ENCODE measurements at places on chromosomes 5 and 9.

DNA sequence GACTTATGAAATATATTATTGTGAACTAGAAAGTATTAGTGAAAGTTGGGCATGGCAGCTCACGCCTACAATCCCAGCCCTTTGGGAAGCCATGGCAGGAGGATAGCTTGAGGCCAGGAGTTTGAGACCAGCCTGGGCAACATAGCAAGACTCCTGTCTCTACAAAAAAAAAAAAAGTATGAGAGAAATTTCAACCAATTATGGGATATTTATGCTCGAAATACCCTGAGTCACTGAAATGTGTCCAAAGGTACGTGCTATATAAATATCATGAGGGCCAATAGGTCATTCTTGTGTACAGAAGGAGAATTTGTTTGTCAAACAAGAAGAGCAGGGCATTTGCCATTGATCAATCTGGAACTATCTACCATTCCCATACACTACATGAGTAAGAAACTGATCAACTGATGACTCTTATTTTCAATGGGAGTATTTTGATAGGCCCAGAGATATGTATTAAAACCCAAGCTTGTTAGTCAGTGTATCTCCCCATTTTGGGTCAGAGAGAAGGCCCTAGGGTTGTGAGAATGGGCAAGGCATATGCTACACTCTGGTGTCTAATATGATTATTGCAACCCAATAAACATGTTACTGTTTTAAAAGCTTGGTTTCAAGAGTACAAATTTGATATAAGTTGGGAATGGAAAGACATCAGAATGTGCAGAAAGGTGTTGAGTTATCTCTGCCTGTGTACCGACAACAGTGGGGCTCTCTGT, 21.7 kb upstream of the HOMER1 start:
- DNase-seq, result no peak

GRCh38 chr5:7321724-7322123, 74.2 kb upstream of the ADCY2 start:
- no peak for DNase-seq

DNA sequence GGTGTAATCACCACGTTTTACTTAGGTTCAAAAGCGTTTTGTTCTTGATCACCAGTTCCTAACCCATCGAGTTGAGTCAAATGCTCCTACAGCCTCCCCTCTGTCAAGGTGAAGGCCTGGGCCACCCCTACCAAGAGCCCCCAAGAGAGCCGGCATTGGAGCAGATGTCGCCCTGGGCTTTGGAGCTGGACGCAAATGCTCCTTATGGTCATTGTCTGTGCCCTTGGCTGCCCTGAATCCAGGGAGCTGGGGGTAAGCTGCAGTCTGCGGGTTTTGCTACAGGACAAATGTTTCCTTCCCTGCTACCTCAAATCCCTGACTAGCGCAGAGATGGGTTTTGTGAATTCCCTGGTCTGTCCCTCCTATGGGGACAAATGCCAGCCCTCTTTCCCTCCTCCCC, 4.9 kb downstream of the RNF183 start:
- DNase-seq, result no peak

- DNase-seq, result no peak
These were observed 313.8 kb downstream of the ASTN2 start for GRCh38 chr9:117101008-117101407.

GRCh38 chr9:87334366-87334765, 163.3 kb upstream of the DAPK1 start:
- DNase-seq, result no peak

DNA sequence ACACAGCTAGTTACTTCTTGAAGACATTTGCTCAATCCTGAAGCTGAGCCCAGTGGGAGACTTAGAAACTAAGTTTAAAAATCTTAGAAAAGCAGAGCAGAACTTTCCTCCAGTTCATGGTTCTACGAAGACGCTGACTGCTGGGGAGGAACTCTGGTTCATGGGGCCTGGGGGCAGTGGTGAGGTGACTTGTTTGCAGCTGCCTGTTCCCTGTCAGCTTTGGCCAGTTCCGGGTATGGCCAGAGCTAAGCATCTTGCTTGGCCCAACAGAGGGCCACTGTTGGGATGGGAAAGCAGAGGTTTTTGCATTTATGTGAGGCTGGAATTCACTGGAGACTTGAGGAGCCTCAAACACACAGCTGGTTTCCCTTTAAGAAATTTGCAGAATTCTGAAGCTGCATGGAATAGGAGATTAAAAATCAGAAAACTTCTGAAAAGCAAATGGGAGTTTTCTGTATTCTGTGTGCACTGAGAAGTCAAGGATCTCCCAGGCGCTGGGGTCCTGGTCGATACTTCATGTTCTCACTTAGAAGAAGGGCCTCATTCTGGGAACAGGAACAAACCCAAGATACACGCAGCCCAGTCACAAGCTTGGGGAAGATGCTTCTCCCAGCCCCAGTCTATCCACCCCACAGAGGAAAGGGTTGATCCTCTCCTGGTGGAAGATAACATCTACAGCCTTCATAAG, 10.6 kb upstream of the HMHB1 start:
- no peak for DNase-seq

DNA sequence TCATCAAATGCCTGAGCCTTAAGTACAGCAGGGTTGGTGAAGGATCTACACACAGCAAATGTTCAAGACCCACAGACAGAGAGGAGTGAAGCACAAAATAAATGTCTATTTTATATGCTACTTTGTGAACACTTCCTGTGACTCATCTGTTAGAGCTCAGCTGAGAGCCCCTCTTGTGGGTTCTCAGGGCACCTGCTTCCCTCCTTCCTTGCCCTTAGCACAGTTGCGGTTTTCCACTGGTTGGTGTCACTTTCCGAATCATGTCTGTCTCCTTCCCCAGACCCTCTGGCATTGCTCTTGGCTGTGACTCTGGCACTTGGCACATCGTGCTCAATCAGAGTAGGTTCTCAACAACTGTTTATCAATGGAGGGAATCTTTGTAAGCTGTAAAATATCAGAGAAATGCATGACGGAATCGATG, 128.5 kb upstream of the STC2 start:
- no peak for DNase-seq

GRCh38 chr5:132437604-132438266, 52.8 kb downstream of the IRF1 start:
- DNase-seq, result peak; percentile 25

DNA sequence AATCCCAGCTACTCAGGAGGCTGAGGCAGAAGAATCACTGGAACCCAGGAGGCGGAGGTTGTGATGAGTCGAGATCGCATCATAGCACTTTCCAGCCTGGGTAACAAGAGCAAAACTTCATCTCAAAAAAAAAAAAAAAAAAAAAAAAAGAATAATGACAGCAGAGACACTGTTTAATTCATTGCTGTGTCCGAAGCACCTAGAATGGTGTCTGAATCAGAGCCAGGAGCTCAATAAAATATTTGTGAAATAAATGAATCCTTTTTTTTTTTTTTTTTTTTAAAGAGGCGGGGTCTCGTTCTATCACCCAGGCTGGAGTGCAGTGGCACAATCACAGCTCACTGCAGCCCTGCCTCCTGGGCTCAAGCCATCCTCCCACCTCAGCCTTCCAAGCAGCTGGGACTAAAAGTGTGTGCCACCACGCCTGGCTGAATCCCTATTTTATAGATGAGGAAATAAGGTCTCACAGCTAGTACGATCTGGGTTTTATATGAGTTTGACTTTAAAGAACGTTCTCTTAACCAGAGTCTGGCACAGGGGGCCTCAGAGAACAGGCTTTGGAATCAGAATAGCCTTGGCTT, 47.8 kb downstream of the THOC3 start:
- DNase-seq, result no peak

DNA sequence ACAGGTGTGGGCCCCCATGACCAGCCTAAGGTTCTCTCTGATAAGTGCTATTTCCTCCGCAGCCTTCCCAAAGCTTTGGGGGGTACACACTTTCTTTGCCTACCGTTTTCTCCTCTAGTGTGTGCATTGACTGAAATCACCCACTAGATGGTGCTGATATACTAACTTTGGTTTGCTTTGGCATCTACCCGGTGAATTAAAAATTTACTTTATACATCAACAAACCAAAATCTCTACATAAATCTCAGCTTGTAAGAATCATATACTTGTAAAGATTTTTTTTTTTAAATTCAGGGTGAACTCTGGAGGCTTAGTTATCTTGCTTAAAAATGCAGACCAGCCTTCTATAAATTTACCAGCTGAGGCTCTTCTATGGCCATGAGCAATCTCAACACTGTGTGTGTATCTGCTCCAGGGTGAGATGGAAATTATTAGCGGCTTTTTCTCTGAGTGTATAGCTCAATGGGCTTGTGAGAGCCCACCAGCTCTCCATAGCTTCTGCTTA, 475.7 kb upstream of the TNC start:
- DNase-seq, result no peak

GRCh38 chr5:38913714-38914113, 67.9 kb downstream of the OSMR start:
- no peak for DNase-seq

DNA sequence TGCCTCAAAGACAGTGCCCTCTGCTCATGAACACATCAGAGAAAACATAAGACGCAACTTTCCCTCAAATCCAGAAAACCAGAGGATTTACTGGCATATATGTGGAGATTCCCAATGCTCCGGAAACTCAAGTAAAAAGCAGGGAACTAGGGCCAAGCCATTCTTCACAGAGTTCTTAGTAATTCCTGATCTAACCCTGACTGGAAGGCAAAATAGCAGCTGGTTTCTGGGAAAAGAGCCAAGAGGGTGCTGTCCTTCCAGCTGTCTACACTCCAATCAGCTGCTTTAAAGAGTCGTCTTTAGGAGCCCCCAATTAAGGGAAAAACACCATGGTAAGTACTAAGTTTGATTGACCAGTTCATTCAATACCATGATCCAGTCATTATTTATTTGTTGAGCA, 49.6 kb downstream of the GNA14 start:
- DNase-seq, result no peak

- DNase-seq, result no peak
These were observed 98.7 kb downstream of the EDIL3 start for GRCh38 chr5:84285641-84286637.

DNA sequence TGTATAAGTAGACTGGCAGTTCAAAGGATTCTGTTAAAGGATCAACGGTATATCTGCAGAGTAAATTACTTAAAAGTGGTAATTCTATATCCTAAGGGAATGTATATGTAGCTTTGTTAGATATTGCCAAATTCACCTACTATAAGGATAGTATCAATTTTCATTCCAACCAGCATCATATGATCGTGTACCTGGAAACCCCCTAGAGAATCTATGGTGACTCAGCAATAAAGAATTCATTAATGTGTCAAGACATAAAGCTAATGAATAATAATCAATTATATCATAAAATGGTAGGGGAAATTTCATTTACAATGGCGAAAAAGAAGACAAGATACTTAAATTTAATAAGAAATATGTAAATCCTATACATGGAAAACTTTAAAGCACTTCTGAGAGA, 234.1 kb upstream of the ACTBL2 start:
- DNase-seq, result no peak

DNA sequence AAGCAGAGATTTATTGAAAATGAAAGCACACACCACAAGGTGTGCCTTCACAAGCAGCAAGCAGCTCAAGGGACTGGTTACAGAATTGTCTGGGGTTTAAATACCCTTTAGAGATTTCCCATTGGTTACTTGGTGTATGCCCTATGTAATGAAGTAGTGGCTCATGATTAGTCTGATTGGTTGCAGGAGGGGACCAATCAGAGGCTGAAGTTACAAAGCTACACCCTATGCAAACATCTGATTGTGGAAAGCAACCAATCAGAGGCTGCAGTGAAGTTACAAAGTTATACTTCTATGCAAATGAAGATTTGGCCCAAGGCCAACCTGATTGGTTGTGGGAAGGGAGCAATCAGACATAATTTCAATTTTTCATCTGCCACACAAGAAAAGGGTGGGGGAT, 119.9 kb downstream of the C9orf152 start:
- DNase-seq, result no peak

- no peak for DNase-seq
These were observed 120.0 kb downstream of the C5orf15 start for GRCh38 chr5:133848341-133848811.

- no peak for DNase-seq
These were observed 62.0 kb upstream of the IER5L start for GRCh38 chr9:129239946-129240490.

- DNase-seq, result no peak
These were observed 2.2 kb downstream of the ST6GALNAC6 start for GRCh38 chr9:127897193-127897692.

DNA sequence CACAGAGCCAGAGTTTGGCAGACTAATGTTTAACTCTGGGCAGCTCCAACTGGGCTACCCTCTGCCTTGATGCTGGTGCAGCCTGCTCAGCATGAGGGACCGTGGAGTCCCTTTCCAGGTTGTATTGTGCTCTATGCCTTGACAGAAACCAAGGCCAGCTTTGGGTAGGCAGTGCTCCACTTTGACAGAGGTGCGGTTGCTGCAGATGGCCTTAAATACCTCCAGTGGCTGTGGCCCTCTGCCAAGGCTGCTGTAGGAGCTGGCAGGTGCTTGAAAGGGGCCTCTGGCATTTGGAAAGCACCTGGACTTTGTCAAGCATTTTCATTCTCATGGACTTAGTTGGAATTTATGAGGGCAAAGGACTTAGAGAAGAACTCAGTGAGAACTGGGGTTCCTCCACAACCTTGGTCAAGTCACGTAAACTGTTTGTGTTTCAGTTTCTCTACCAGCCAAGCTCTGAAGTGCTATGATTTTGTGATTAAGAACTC, 249.7 kb upstream of the ZNF462 start:
- no peak for DNase-seq

DNA sequence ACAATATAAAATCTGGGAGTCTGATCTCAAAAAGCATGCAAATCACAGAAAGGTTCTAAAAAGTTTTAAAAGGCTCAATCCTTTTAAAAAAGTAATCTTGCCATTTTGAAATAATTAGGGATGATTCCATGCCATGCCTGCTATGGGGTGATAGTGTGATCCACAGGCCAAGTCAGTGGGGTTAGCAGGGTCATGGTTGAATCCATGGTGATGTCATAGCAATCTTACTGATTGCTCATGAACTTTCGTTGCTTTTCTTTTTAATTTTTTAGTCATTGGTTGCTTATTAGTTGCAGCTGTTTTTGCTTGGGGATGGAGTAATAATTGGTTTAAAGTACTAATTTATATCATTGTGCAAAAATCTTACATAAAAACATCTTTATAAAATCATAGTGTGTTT, 485.0 kb downstream of the ENC1 start:
- DNase-seq, result no peak

GRCh38 chr9:34169125-34169524, 9.7 kb upstream of the UBAP1 start:
- no peak for DNase-seq

- DNase-seq, result no peak
These were observed 90.8 kb downstream of the ARHGAP26 start for GRCh38 chr5:142861011-142861410.

DNA sequence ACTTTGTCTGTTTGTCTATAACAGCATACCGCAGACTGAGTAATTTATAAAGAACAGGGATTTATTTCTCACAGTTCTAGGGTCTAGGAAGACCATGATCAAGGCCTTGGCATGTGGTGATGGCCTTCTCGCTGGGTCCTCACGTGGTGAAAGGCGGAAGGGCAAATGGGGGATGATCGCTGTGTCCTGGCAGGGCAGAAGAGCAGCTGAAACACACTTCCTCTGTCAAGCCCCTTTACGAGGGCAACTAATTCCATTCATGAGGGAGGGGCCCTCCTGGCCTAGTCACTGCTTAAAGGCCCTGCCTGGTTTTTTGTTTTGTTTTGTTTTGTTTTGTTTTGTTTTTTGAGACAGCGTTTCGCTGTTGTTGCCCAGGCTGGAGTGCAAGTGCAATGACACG, 41.9 kb upstream of the UBTD2 start:
- DNase-seq, result no peak

- no peak for DNase-seq
These were observed 2.2 kb downstream of the RAD1 start for GRCh38 chr5:34913072-34913471.

GRCh38 chr5:168366116-168366515, 74.7 kb downstream of the WWC1 start:
- DNase-seq, result no peak

- no peak for DNase-seq
These were observed 5.4 kb upstream of the CCIN start for GRCh38 chr9:36163786-36164170.
